Activated naive CD8-positive, alpha-beta T cell treated with anti-CD3 and anti-CD28 coated beads, Interleukin-2, amount 50 U/mL, for 24 hours (primary cell): ENCODE measurements at places on chromosomes 5 and 9.

DNA sequence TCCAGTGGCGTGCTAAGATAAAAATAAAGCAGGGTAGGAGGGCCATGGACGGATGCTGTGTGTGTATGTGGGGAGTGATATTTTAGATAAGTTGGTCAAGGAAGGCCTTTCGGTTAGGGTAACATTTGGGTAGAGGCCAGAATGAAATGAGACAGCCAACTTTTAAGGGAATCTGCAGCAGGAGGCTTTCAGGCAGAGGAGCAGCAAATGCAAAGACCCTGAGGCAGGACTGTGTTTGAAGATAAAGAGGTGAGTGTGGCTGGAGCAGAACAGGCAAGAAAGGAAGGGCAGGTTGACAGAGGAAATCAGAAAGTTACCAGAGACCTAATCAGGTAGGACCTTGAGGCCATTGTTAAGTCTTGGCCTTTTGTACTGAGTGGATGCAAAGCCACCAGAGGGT, 106.2 kb downstream of the MAST4 start:
- no peak for DNase-seq

DNA sequence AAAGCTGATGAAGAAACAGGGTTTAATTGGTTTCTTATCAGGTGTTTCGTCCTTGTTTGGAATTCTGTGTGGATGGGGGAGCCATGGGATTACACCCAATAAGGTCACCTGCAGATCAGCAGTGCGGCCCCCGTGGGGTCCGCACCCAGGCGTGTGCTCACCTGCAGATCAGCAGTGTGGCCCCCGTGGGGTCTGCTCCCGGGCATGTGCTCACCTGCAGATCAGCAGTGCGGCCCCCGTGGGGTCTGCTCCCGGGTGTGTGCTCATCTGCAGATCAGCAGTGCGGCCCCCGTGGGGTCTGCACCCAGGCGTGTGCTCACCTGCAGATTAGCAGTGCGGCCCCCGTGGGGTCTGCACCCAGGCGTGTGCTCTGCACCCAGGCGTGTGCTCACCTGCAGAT, 41.7 kb upstream of the CEP72 start:
- DNase-seq, result no peak

GRCh38 chr5:982377-983237, 26.0 kb upstream of the NKD2 start:
- DNase-seq, result no peak

DNA sequence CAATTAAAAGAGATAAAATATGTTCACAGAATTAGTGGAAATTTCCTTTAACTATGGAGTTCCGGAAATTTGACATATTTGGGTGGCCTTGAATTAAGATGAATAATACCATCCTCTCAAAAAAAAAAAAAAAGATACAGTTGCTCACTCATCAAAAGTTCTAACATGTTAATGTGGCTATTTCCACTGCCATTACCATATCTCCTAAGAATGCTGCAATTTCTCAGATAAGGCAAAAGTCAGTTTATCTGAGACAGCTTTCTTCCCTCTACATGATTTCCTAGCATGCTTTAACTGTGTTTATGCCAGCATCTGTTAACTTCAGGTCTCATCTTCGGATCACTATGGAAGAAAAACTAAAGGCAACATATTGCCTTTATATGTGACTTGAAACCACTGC, 2.6 kb downstream of the FASTKD3 start:
- DNase-seq, result no peak

DNA sequence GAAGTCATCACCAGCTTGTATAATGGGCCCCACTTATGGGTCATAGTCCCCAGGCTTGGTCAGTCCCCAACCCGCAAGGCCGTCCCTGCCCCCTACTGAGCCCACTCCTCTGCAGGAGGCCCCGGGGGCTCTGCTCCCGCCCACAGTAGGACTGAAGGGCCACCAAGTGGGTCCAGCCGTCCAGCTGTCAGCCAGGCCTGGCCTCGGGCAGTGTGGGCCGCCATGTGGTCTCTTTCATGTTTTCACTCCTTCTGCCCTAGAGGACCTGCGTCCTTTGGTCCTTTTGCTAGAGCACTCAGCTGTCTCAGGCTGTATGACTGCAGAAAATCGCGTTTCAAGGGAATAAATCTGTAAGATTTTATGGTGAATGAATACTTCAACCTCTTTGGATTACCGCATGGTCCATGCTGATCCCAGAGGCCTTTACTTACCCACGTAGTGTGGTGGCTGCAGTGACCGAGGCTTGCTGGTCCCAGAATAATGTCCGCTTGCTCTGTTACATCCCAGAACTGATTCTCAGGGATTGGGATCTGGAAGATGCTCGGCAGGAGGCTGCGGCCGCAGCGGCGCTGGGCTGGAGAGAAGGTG, 105.7 kb upstream of the FAM120A start:
- DNase-seq, result no peak

GRCh38 chr5:61333954-61334867, 2.2 kb downstream of the ZSWIM6 start:
- DNase-seq, result no peak
